ENCODE measurements at places on chromosomes 2 and 18.

- DNase-seq: no peak
Measured at GRCh38 chr2:131027566-131028528, 65.4 kb downstream of the FAM168B start.

DNA sequence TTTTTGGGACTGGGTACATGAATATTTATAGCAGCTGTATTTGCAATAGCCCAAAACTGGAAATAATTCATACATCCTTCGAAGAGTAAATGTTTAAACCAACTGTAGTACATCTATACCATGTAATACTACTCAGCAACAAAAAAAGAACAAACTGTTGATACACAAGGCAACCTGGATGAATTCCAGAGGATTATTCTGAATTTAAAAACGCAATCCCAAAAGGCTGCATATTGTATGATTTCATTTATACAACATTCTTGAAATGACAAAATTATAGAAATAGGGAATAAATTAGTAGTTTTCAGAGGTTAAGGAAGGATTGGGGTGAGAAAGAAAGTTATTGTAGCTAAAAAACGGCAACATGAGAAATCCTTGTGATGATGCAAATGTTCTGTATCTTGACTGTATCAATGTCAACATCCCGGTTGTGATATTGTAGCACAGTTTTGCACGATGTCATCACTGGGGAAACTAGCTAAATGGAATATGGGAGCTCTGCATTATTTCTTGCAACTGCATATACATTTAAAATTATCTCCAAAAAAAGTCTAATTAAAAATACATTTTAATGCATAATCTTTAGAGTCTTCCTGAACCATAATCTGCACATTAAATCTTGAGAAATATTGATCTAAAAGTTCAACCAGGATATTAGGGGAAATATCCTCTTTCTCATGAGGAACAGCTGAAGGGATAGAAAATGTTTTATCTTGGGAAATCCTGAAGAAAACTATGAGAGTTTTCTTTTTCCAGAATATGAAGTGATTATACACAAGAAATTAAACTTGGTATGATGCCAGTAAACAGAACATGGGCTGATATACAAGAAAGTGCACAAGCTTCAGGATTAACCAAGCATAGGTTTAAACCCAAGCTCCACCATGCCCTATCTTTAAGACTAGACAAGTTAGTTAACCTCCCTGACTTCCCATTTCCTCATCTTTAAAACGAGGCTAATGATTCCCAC is 21.9 kb downstream of the EVA1A start:
- no peak for DNase-seq

DNA sequence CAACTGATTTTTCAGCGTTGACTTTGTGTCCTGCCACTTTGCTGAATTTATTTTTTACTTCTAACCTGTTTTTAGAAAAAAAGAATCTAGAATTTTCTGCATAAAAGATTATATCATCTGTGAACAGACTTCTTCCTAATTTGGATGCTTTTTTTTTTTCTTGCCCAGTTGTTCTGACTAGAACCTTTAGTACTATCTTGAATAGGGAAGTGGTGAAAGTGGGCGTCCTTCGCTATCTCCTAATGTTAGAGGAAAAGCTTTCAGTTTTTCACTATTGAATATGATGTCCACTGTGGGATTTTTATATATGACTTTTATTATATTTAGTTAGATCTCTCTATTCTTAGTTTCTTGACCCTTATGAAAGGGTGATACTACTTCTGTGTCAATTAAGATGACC is 25.7 kb upstream of the KCNJ13 start:
- DNase-seq: no peak

- no peak for DNase-seq
Measured at GRCh38 chr2:24985511-24985910, 13.8 kb upstream of the DNAJC27 start.

GRCh38 chr2:177296040-177296439 is 31.5 kb upstream of the NFE2L2 start:
- no peak for DNase-seq

GRCh38 chr2:4827836-4828235 is 864.3 kb upstream of the SOX11 start:
- no peak for DNase-seq

- no peak for DNase-seq
Measured at GRCh38 chr2:72028351-72028995, 119.2 kb downstream of the CYP26B1 start.

- no peak for DNase-seq
Measured at GRCh38 chr2:165745916-165746315, 48.1 kb downstream of the GALNT3 start.

GRCh38 chr18:59012815-59013705 is 126.6 kb upstream of the SEC11C start:
- DNase-seq: no peak

GRCh38 chr2:99789849-99790248 is 300.0 kb upstream of the REV1 start:
- DNase-seq: no peak

- DNase-seq: no peak
Measured at GRCh38 chr2:174454566-174454965, 32.3 kb downstream of the GPR155 start.

DNA sequence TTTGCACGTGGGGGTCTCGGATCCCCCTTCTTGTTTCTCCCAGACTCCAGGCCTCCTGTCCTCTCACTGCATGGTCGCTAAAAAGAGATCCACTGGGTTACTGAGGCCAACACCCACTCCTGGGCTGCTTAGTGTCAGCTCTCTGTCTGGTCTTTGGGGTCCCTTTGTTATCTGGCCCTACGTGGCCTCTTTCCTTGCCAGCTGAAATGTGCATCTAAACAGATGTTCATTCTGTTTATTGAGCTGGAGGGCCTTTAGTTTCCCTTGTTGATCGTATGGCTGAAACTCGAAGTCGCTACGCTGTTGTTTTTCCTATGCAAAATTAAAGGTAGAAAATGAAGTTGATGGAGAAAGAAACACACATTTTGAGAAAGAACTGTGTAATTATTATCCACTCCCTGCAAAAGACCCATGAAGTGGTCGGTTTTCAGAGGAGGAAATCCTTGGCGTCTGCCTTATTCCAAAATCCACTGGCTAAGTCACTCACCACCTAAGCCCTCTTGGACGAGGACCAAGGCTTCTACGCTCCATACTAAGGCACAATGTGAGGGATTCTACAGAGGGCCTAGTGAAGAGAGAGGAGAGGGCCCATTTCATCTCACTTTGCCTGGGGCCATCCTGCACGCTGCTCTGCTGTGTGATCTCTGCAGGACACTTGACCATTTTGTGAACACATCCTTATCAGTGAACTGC is 105.3 kb downstream of the GLI2 start:
- DNase-seq: no peak

- no peak for DNase-seq
Measured at GRCh38 chr2:47488870-47489584, 86.1 kb downstream of the MSH2 start.

DNA sequence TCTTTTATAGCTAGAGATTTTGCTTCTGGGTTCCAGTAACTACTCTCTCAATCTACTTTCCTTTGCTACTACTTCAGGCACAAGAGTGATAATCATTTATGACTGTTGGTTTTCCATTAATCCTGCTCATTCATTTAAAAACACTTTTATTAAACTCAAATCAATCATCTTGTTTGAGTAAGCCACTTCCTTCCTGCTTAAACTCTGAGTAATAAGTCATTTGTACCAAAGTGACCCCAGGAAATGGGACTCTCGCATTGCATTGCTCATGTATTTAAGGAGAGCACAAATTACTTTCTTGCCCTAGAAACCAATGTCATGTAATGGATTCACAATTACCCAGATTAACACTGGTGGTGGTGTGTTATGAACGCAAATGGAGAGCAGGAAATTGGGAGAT is 270.7 kb upstream of the HNMT start:
- DNase-seq: no peak

DNA sequence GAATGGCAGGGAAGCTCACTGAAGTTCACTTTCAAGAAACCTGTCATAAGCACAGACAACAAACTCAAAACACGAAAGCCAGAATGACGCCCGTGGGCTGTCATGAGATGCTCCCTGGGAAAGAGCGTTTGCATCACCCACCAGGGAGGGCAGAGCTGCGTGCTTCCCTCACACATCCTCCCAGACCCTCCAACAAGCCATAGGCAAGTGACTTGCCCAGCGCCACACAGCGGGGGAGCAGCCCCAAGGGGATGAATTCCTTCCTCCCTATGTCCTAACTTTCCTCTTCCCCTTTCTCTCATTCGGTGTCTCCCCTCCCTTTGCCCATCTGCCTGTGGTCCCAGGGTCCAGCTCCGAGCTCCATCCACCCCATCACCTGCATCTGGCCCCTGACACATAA is 10.7 kb downstream of the BIN1 start:
- no peak for DNase-seq

DNA sequence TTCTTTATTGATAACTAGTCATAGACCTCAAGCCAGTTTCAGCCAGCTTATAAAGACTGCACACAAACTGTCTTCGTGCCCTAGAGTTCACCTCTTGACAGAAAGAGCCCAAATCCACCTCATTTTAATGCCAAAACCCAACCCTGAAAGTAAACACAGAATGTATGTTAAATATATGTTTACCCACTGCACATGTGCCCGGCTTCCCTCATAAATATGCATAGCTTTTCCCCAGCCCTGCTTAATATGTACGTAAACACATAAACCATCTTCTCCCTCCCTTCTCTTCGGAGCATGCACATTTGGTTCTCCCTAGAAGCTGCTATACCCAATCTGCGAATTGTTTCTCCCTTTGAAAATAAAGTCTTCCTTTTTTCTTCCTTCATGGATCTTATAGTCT is 73.9 kb upstream of the XIRP2 start:
- no peak for DNase-seq

DNA sequence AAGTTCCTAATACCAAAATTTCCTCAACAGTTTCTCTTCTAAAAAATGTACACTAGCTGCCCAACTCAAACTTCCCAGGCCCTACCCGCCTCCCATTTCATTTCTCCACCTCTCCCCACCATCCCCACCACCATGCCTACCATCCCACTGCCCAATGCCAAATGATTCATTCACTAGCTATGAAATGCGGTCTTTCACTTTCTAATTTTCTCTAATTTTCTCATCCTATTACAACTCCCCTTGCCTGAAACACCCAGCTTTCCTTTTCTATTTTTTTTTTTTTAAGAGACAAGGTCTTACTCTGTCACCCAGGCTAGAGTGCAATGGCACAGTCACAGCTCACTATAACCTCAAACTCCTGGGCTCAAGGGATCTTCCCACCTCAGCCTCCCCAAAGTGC is 38.4 kb downstream of the KIDINS220 start:
- no peak for DNase-seq

- no peak for DNase-seq
Measured at GRCh38 chr2:68536000-68536399, 68.6 kb downstream of the APLF start.

DNA sequence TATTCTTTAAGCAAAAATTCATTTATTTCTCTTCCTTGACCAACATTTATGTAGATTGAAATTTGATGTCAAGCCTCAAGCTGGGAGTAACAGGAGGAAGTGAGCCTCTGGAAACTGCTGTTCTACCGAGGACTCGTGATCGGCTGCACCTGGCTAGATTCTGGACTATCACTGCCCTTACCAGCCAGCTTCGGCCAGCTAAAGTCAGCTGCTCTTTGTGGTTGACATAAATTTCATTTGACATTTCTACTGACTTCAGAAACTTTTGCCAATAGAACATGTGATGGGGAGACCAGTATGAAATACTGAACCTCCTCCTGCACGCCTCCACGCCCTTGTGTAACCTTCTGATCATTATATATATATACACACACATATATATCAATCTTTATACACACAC is 74.2 kb upstream of the RGPD5 start:
- no peak for DNase-seq

DNA sequence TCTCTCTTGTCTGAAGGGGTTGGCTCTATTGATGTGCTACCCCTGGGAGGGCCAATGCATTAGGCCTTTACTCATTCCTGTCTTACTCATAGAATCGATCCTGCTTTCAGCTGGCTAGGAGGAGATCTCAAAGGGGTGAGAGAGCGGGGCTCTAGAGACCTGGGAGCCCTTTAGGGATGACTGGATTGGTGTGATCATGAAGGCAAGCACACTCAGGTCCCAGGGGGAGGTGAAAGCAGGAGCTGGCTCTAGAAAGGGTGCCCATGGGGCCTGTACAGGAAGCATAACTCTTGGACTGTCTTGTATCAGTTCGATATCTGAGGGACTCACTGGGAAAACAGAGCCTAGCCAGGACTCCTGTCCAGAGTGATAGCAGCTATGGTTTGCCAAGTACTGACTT is 47.8 kb downstream of the INPP4A start:
- no peak for DNase-seq

GRCh38 chr2:39942950-39943349 is 163.9 kb upstream of the THUMPD2 start:
- DNase-seq: no peak

DNA sequence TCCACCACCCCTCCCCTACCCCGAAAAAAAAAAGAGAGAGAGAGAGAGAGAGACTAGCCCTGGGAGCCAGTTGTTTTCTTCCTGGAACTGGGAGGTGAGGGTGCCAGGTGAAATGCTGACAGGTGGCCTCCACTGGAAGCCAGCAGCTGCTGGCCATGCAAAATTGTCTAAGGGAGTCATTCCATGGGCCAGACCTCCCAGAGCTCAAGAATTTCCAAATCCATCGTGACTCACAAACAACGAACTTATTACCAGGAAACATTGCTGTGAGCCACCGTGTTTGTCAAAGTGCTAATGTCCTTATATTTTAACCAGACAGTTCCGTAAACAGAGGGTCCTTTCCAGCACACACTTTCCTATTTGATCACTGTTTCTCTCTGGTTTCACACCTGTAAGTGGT is 68.5 kb upstream of the PID1 start:
- DNase-seq: no peak

- no peak for DNase-seq
Measured at GRCh38 chr2:49936965-49937364, 782.6 kb upstream of the FSHR start.

DNA sequence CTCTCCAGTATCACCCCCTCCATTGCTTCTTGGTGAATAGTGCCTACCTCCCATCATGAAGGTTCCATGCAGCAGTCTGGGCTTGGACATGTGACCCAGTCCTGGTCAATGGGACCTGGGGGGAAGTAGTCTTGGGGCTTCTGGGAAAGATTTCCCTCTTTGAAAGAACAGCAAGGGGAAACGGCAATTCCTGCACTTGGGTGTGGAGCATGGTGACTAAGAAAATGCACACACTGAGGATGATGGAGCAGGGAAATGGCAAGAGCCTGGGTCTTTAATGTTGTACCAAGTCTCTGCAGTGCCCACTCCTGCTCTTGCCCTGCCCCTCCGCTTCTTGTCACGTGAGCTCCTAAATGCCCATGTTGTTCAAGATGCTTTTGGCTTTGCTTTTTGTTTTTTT is 131.4 kb upstream of the SIX2 start:
- DNase-seq: no peak

DNA sequence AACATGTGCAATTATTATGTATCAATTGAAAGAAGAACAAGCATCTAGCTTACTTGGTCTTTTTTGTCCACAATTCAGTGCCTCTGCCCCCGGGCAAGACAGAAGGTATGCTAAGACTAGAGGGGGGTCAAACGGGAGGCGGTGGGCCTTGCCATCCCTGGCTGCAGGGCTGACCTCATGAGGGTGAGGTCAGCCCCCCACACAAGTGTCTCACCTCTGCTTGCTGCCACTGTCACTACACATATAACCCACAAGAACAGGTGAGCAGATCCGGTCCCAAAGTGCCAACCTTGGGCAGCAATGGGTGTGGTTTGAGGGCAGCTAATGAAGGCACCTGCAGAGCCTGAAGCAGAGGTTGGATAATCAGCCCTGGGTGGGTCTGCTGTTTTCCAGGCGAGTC is 71.5 kb downstream of the EDAR start:
- no peak for DNase-seq
